ENCODE measurements at places on chromosomes 5 and 9. TPM values are rescaled to one million over a fixed set of nuclear protein-coding genes. Genes with fewer than 3 reads are reported as not detected.

- no peak for DNase-seq
- H3K27me3 ChIP-seq = no peaks in the 10 kb centered on the region
- no peaks in the 10 kb centered on the region for H3K36me3 ChIP-seq
- H3K27ac ChIP-seq = no peak overlapping the region
Measured at GRCh38 chr9:79164406-79164805, 407.4 kb upstream of the TLE4 start.

DNA sequence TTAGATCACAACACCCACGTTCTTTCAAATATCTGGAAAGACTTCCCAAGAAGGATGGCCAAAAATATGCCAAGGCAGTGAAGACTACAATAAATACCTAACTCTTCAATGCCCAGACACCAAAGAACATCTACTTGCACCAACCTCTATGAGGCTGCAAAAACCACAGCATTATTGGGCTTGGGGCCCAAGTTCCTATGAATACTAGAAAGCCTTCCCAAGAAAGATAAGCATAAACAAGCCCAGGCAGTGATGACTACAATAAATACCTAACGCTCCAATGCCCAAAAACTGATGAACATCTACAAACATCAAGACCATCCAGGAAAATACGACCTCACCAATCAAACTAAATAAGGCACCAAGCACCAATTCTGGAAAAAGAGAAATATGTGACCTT, 41.3 kb downstream of the AP3B1 start:
- DNase-seq = no peak
- no peaks in the 10 kb centered on the region for H3K36me3 ChIP-seq
- no peak overlapping the region for H3K27ac ChIP-seq
- H3K4me1 ChIP-seq = no peaks in the 10 kb centered on the region
- H3K27me3 ChIP-seq = no peaks in the 10 kb centered on the region
- no peak overlapping the region for H3K4me3 ChIP-seq

DNA sequence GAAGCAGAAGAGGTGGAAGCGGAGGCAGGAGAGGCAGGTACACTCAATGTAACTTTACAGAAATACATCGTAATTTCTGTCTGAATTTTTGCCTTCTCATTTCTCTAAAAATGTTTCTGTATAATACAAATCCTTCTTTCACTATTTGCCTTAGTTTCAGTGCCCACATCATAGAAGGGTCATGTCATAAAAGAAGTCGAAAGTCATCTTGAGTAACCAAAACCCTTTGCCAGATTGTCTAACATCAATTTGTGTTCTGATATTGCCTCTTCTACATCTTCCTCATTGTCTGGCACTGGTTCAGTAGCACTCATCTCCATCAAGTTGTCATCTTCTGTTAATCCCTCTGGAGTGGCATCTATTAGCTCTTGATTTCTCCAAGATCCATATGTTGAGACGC, 6.2 kb upstream of the CYFIP2 start:
- no peaks in the 10 kb centered on the region for H3K36me3 ChIP-seq
- no peak for DNase-seq
- no peak overlapping the region for H3K27ac ChIP-seq
- H3K4me3 ChIP-seq = no peak overlapping the region
- peaks cover 6% of the 10 kb centered on the region for H3K4me1 ChIP-seq
- no peaks in the 10 kb centered on the region for H3K27me3 ChIP-seq

DNA sequence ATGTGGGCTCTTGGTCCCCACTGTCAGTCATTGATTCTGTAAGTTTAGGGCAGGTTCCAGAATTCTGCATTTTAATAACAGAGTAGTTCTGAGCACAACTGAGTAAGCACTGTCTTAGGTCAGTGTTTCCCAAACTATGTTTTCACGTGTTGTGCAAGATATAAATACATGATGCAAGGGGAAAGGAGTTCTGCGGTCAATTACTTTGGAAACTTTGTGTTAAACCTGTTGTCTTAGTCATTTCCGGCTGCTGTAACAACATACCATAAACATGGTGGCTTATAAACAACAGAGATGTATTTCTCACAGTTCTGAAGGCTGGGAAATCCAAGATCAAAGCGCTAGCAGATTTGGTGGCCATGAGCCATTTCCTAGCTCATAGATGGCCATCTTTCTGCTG, 69.8 kb downstream of the EQTN start:
- no peaks in the 10 kb centered on the region for H3K27me3 ChIP-seq
- no peak overlapping the region for H3K27ac ChIP-seq

DNA sequence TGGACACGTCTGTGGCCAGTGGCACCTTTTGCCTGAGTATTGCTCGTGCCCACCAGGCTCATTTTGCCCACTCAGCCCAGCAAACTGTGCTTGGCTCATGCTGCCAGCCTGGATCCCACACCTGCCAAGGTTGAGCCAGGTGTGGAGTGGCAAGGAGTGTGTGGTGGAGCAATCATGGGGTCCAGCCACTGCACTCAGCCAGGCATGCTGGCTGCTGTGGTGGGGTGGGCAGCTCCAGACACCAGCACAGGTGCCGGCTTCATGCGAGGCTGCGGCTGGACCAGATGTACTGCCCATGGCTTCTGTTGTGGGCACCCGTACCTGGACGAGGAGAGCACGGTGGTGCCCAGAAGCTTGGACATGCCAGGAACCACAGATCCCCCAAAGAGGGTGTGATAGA, 364.1 kb downstream of the TMEM38B start:
- no peak overlapping the region for H3K27ac ChIP-seq
- no peak for DNase-seq
- no peaks in the 10 kb centered on the region for H3K36me3 ChIP-seq
- no peaks in the 10 kb centered on the region for H3K4me1 ChIP-seq
- H3K4me3 ChIP-seq = no peak overlapping the region

DNA sequence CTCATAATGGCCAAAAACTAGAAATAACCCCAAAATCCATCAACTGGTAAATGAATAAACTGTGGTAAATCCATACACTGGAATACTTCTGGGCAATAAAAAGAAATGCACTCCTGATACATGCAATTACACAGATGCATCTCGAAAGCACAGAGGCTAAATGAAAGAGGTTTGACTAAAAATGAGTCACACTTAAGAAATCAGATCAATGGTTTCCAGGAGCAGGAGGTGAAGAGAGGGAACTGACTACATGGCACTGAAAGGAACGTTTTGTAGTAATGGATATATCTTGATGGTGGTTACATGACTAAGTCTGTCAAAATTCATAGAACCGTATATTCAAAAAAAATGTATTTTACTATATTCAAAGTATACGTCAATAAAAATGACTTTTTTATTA, 42.4 kb downstream of the STRBP start:
- no peaks in the 10 kb centered on the region for H3K36me3 ChIP-seq
- no peaks in the 10 kb centered on the region for H3K27me3 ChIP-seq
- H3K27ac ChIP-seq = no peak overlapping the region
- no peaks in the 10 kb centered on the region for H3K4me1 ChIP-seq
- DNase-seq = no peak

GRCh38 chr5:61479850-61480614, 148.0 kb downstream of the ZSWIM6 start:
- no peaks in the 10 kb centered on the region for H3K36me3 ChIP-seq
- DNase-seq = no peak
- H3K4me1 ChIP-seq = peaks cover 20% of the 10 kb centered on the region
- no peak overlapping the region for H3K27ac ChIP-seq

DNA sequence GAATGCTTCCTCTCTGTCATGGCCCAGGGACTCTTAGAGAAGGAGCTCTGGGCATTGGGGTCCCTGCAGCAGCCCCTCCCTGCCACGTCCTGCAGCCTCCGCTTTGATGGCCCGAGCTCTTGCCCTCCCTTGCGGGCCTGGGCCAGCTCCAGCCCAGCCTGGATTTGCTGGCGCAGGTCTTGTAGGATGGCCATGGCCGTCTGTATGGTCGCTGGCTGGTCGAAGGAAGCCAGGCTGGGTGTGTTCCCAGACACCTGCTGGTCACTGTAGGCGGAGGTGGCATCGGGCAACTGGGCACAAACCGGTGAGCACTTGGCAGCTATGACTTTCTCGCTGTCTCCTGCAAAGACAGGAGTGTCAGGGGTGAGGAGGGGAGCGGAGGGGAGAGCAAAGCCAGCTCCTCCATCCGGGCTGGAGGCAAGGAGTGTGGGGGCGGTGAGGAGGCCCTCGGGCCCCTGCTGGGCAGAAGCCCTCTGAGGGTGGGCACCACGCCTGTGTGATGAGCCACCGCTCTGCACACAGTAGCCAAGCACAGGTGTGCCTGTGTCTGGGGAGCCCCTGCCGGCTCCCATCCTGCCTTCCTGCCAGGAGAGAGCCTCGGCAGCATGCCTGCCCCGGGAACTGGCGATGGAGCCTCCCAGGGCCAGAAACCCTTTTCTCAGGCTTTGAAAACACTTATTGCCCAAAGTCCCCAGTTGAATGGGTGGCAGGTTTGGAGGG, 12.4 kb downstream of the CCDC187 start:
- no peak overlapping the region for H3K4me3 ChIP-seq
- DNase-seq = no peak
- no peaks in the 10 kb centered on the region for H3K36me3 ChIP-seq
- H3K27ac ChIP-seq = no peak overlapping the region
- no peaks in the 10 kb centered on the region for H3K27me3 ChIP-seq

- no peaks in the 10 kb centered on the region for H3K4me1 ChIP-seq
- no peak overlapping the region for H3K4me3 ChIP-seq
- no peak for DNase-seq
- H3K27me3 ChIP-seq = no peaks in the 10 kb centered on the region
- no peaks in the 10 kb centered on the region for H3K36me3 ChIP-seq
Measured at GRCh38 chr5:60779466-60779865, 64.6 kb downstream of the ELOVL7 start.

- H3K27me3 ChIP-seq = no peaks in the 10 kb centered on the region
- peaks cover 52% of the 10 kb centered on the region for H3K4me1 ChIP-seq
- no peak for DNase-seq
- peaks cover 30% of the 10 kb centered on the region for H3K36me3 ChIP-seq
- H3K4me3 ChIP-seq = peak overlapping the region; percentile 32
Measured at GRCh38 chr9:132351404-132352045, 3.3 kb downstream of the SETX start.

DNA sequence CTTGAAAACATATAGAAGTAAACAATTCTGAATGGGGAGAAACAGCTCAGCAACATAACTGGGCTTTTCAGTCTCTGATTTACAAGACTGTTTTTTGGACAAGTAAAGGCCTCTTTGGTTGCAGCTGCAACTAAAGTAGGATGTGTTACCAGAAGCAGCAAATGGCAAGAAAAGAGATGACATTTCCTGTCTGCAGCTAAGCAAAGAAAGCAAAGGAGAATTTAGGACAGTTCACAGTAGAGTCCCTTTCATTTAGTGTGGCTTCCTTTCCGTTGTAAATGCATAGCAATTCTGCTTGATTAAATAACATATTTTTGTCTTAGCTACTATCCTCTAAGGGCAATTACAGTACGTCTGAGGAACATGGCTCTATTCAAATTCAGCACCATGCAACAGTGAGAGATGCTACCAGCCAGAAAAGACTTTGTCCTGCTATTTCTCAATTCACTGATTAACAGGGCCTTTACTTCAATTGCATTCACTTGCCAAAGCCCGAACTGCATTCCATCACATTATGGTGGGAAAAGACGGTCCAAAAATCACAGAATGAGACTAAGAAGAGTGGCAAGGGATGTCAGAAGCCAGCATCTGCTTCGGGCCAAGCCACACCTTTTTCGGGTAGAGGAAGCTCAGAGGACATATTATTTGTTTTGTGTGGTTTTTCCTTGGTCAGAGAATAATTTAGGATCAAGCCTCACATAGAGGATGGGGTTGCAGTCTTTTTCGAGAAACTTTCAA, 107.7 kb downstream of the SEMA6A start:
- no peak overlapping the region for H3K4me3 ChIP-seq
- DNase-seq = no peak
- no peak overlapping the region for H3K27ac ChIP-seq

GRCh38 chr9:123343443-123344191, 12.4 kb upstream of the CRB2 start:
- no peaks in the 10 kb centered on the region for H3K4me1 ChIP-seq
- H3K27me3 ChIP-seq = no peaks in the 10 kb centered on the region
- DNase-seq = no peak
- no peak overlapping the region for H3K4me3 ChIP-seq
- H3K36me3 ChIP-seq = no peaks in the 10 kb centered on the region

DNA sequence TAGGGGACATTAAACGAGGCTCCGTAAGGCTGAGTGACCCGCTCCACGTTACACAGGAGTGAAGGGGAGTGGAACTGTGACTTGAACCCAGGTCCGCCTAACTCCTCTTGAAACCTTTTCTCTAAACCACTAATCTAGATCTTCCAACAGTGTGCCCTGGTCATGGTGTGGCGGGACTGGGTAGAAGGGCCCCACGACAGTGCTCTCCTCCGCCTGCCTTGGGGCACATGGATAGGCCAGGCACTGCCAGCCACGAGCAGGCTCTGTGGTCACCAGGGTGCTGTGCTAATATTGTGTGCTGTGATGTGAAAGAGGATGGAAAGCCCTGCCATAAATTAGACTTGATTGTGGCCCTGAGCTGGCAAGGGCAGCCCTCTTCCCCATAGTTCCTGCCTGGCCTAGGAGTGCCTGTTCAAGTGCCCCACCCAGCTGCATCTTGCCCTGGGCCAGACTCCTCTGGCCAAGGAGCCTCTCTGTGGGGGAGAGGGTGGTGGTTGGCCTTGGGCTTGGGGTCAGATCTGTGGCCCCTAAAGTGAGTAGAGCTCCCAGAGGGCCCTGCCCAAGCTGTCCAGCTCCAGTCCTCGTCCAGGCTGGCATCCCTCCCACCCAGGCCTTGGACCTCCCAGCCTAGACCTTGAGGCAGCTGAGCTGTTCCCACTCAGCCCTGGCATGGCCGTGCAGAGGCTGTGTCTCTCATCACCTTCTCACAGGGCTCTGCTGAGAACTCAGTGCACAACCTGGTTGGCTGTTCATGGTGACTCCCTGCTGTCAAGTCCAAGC, 67.8 kb upstream of the TBC1D2 start:
- no peak overlapping the region for H3K27ac ChIP-seq
- H3K27me3 ChIP-seq = no peaks in the 10 kb centered on the region
- no peaks in the 10 kb centered on the region for H3K4me1 ChIP-seq
- H3K4me3 ChIP-seq = no peak overlapping the region
- H3K36me3 ChIP-seq = no peaks in the 10 kb centered on the region

GRCh38 chr9:123291736-123292135, 23.4 kb upstream of the STRBP start:
- H3K27ac ChIP-seq = no peak overlapping the region
- no peak overlapping the region for H3K4me3 ChIP-seq
- no peaks in the 10 kb centered on the region for H3K4me1 ChIP-seq
- DNase-seq = no peak

DNA sequence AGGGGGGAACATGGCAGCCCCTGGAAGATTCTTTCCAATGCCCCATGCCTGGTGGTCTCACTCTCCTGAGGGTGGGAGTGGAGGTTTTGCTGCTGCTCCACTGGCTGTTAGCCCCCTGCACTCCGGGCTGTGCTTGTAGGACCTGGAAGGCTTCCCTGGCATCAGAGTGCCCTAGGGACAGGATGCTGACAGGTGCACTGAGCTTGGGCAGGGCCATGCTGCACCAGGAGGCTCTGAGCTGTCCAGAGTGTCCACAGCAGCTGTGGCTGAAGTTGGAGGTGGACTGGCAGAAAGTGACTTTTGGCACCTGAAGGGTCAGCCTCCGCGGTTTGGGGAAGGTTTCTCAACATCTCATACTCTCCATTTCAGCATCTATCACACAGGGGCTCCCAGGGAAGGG, 249.1 kb downstream of the GADD45G start:
- peaks cover 12% of the 10 kb centered on the region for H3K4me1 ChIP-seq
- H3K27me3 ChIP-seq = no peaks in the 10 kb centered on the region
- no peak overlapping the region for H3K27ac ChIP-seq
- DNase-seq = no peak

Gene DBH
- not detected for total RNA-seq

Gene FLT4
- 12.3 TPM for total RNA-seq

Gene ZNF782
- 5.6 TPM for total RNA-seq

Gene MLANA
- total RNA-seq = not detected

Gene GOLGA2
- 100.0 TPM for total RNA-seq

Gene LHFPL2
- 69.5 TPM for total RNA-seq

Gene GPRIN1
- total RNA-seq = under 0.01 TPM

Gene ANKRD33B
- 9.4 TPM for total RNA-seq

Gene ARID3C
- total RNA-seq = not detected

Gene SLC34A1
- total RNA-seq = not detected

Gene WDR38
- 23.1 TPM for total RNA-seq

Gene GZMA
- total RNA-seq = 6.5 TPM

Measured in upper lobe of left lung (tissue), 6 donors.